Putamen (tissue), 1 donor: ENCODE measurements at places on chromosomes 1 and 21.

- DNase-seq, result no peak
Observed at GRCh38 chr1:11523261-11523660, 44.3 kb downstream of the DISP3 start.

GRCh38 chr21:30942192-30942591 lies 60.8 kb upstream of the KRTAP11-1 start:
- DNase-seq, result no peak

DNA sequence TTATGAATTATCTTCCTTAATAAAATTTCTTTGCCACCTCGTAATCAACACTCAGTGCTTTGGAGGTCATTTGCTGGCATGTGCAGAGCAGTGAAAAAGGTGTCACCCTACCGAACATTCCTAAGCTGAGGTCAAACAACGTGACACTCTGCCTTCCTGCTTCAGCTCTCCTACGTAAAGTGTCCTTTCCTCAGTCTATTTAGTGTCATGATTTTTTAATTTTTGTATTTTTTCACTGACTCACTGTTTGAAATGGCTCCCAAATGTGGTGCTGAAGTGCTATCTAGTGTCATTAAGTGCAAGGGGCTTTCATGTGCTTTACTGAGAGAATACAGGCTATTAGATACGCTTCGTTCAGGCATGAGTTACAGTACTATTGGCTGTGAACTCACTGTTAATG lies 37.0 kb upstream of the ITPKB start:
- no peak for DNase-seq

- no peak for DNase-seq
Observed at GRCh38 chr1:157969697-157970485, 23.6 kb upstream of the KIRREL1 start.
